ENCODE measurements at places on chromosomes 1 and 21.

- DNase-seq: no peak
These were observed 18.7 kb downstream of the TRMT1L start for GRCh38 chr1:185137896-185138545.

DNA sequence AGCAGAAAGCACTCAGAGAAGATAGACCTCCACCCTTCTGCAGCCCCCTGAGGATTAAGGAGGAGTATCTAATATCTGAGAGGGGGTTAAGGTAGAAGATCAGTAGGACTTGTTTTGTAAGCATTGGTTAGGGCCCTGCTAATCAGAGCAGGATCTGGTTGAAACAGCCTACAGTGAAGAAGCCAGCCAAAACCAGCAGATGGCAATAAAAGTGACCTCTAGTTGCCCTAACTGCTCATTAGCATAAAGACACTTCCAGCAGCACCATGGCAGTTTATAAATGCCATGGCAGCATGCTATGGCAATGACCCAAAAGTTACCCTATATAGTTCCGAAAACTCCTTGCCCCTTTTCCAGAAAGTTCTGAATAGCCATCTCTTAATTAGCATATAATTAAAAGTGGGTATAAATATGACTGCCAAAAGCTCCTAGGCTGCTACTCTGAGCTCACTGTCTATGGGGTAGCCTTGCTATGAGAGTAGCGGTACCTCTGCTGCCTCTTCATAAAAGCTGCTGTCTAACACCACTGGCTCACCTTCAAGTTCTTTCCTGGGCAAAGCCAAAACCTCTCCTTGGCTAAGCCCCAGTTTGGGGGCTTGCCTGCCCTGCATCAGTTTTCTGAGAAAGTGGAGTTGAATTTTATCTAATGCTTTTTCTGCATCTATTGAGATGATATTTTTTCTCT lies 254.2 kb downstream of the PAPPA2 start:
- no peak for DNase-seq

DNA sequence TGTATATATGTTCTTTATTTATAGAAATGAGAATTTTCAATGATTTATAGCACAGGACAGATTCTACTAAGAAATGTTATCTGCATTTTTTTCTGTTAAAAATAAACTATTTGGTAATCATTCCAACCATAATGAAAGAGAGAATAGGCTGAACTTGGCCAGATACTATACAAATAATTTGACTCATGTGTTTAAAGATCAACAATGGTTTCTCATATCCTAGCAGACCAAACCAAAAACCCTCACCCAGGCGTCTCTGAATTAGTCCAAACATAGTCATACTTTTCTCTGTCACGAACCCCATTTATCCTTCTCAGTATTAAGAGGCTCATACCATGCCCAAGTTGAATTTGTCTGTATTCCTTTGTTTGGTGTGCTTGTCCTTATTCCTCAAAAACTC lies 40.3 kb downstream of the RPE65 start:
- DNase-seq: no peak

DNA sequence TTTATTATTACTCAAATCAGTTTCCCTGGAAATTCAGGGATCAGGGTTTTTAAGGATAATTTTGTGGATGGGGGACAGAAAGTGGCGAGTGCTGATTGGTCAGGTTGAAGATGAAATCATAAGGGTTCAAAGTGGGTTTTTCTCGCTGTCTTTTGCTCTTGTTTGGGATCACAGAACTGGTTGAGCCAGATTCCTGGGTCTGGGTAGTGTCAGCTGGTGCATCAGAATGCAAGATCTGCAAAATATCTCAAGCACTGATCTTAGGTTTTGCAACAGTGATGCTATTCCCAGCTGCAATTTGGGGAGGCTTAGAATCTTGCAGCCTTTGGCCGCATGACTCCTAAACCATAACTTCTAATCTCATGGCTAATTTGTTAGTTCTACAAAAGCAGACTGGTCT lies 9.3 kb downstream of the CHI3L2 start:
- no peak for DNase-seq

DNA sequence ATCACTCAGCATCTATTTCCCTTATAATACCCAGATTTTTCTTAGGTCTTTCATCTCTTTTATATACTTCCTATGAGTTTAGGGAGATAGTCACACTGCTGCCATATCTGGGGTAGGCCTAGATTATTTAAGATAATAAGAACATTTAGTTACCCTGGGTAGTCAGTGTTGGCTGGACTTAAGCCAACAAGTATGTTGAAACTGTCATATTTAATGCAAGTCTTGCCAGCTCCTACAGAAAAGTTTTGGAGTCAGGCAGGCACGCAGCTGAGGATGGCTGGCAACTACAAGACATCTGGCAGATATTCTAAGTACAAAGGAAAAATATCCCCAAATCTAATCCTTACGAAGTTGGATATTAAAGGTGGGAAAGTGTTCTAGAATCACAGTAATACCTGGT lies 19.2 kb upstream of the DEPDC1 start:
- DNase-seq: no peak

All from stimulated activated CD4-positive, alpha-beta T cell treated with anti-CD3 and anti-CD28 coated beads, Interleukin-1b, Interleukin-23, amount 100 ng/mL, for 48 hours (primary cell).